ENCODE measurements at places on chromosomes 11 and 22.

GRCh38 chr11:91243630-91244029, 981.0 kb upstream of the FAT3 start:
- no peak for DNase-seq

DNA sequence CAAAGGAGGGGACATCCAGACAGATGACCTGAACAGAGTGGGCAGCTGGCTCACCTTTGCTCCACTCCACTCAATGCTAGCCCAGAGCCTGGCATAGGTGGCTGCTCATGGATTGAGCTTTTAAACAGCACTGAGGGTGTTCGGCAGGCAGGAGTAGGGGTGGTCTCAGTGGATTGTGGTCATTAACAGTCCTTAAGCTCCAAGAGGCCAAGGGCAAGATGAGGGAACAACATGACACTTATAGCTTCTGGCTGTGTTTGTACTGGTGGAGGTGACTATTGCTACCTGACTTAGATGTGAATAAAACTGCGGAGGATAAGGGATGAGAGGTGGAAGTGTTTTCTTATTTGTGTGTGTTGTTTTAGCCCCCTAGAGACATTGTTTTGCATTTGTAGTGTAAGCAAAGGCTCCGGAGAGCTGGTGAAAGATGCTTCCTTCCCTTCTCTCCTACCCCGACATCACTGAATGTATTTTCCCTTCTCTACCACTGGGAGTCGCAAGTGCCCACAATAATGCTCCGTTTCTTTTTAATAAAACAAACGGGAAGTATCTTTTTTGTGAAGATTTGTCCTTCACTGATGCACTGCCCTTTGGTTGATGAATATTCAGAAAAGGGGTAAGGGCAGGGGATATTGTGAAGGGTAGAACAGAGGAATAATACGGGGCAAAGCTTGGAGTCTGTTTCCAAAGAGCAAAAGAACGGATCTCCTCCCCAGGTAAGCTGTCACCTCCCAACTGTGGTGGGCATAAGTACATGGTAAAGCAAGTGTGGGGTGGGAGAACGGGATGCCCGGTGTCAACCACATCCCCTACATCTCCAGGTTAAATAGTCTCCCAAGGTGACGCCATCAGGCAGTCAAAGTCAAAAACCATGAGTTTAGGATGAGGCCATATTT, 27.5 kb upstream of the MTNR1B start:
- DNase-seq, result peak; percentile 33

DNA sequence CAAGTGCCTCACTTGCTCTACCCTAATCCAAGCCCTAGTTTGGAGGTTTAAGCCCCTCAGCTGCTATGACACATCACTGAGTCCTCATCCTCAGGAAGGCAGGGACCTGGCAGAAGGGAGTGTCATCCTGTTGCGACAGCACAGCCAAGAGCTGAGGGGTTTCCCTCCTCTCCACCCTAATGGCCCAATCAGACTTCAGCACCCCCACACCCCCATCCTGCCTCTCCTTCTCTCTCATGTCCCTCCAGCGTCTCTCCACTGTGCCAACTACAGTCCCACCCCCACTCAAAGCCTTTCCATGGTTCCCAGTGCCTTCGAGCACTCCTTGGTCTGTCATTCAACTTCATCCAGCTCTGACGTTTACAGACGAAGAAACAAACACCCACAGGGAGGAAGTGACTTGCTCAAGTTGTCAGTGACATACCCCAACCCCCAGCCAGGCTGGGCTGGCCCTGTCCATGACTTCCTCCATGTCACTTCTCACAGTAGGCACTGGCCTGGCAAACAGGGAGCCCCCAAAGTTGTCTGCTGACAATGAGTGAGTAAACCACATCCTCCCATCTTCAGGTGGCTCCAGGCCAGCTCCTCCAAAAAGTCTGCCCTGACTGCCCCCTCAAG, 15.6 kb downstream of the ARAP1 start:
- DNase-seq, result peak; percentile 66

DNA sequence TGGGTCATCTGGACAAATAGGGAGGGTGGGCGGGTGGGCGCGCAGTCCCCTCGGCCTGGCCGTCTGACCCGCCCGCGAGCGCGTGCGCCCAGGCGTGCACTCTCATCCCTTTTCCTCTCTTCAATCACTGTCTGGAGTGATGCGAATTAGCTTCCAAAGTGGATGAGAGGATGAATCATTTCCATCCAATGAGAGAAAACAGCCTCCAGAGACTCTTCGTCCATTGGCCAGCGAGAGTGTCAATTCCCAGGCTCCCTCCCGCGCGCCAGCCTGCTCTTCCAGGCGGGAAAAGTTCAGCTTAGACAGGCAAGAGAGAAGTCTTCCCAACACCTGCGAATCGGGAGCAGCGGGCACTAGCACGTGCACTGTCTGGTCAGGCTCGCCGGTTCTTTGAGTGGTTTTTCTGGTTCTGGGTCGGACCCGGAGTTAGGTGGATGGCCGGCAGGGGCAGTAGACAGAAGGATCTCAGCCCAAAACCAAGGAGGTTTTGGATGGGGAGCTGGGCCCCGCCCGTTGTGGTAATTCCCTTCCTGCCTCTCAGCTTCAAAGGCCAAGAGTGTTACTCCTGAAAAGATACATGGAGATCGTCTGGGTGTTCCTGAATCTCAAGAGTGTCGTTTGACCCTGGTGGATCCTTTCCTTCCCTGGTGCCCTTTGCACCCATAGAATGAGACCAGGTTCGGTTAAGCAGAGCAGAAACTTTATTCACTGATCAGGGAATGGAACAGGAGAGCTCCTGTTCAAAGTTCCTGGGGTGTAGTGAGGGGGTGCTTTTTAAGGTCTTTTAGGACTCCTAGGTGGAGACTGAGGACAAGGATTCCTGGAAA, 33.4 kb upstream of the GLYATL1 start:
- DNase-seq, result peak; percentile 90

DNA sequence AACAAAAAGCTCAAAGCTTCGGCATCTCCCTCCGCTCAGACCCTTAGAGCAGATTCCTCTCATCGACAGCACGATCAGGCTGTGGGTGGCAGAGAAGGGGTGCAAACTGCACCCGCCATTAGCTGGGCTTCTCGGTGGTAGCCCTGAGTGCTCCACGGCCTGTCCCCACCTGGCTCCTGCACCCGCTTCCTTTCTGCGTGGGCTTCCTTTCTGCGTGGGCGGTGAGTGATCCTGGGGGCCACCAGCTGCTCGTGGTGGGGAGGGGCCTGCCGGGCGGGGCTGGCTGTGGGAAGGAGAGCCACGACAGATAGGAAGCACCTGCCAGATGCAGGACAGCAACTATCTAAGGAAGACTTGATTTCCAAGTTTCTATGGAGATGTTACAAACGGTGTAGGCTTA, 55.0 kb downstream of the BRD1 start:
- no peak for DNase-seq

All from HFFc6 (cell line).